ENCODE measurements at places on chromosomes 3 and 15.

- no peak for DNase-seq
Observed at GRCh38 chr15:101049856-101050622, 130.9 kb downstream of the LRRK1 start.

GRCh38 chr3:52313774-52314188, 2.3 kb upstream of the DNAH1 start:
- DNase-seq, result no peak

DNA sequence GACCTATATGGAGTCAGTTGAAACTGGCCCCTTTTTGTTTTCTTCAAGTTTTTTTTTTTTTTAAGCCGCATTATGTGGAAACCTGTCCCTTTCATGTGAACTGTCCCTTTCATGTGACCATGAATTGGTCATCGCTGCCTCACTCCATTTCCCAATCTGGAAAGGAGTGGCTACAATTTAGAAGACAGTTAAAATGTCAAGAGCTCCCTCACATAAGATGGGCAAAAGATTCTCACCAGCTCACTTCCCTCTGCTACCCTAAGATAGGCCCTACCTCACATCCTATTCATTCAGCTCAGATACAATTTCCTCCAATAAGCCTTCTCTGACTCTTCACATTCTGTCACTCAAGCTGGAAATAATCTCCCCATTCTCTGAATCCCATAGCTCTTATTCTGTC, 111.3 kb upstream of the BCL6 start:
- no peak for DNase-seq

GRCh38 chr3:124117486-124117885, 125.6 kb upstream of the ROPN1 start:
- no peak for DNase-seq

DNA sequence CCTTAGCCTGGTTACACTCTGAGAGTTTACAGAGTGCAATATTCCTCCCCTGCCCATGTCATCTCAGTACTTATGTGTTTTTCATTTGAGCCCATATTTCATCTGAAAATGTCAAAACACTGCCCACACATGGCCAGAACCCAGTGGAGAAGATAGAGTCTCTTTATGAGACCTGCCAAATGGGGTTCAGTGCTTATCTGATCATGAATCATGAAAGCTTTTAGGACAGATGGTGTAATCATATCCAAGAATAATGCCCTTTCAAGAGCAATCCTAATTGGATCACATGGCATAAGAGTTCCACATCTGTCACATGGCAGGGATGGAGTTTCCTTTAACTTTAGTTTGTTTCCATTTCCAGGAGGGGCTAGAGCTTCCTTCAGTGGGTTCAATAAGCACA, 77.2 kb upstream of the AGBL1 start:
- DNase-seq, result no peak

- DNase-seq, result no peak
Observed at GRCh38 chr15:83290236-83290635, 5.8 kb upstream of the BNC1 start.

- no peak for DNase-seq
Observed at GRCh38 chr15:99433026-99433756, 132.6 kb upstream of the MEF2A start.

GRCh38 chr3:37324850-37325321, 150.5 kb upstream of the LRRFIP2 start:
- no peak for DNase-seq

GRCh38 chr3:57958642-57959422, 49.4 kb upstream of the FLNB start:
- no peak for DNase-seq

- DNase-seq, result no peak
Observed at GRCh38 chr3:134542287-134542958, 56.6 kb downstream of the CEP63 start.

- DNase-seq, result no peak
Observed at GRCh38 chr3:1600700-1601418, 497.8 kb upstream of the CNTN4 start.

DNA sequence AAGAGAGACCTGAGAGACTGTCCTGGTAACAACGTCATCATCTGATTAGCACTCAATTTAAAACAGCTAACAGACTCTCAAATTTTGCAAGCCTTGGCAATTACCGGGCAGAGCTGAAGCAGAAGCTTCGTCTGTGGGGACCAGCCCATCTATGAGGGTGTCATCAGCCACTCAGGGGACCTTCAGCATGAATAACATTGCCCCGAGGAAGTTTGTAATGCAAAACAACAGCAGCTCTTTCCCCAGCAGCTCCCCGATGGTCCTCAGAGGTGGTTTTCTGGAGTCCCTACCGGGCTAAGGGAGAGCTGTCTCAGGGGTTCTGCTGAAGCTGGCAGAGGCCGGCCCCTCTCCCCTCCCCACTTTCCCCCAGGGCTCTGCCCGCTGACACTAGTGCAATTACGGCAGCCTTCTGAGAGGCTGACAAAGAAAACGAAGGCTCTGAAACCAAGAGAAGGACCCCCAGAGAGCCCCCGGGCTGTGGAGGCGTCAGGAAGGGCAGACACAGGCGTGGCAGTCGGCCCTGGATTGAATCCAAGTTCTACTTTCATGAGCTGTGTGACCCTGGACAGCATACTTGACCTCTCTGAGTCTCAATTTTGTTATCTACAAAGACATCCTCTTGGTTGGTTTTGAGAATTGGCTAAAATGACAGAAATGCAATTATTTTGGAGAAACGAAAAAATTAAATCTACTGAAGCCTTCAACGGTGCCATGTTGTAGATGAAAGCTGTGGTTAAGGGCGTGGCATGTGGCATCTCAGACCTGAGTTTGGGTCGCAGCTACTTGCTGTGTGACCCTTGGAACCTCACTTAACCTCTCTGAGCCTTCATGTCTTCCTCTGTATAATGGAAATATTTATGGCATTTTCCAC, 102.1 kb upstream of the TLE3 start:
- no peak for DNase-seq

DNA sequence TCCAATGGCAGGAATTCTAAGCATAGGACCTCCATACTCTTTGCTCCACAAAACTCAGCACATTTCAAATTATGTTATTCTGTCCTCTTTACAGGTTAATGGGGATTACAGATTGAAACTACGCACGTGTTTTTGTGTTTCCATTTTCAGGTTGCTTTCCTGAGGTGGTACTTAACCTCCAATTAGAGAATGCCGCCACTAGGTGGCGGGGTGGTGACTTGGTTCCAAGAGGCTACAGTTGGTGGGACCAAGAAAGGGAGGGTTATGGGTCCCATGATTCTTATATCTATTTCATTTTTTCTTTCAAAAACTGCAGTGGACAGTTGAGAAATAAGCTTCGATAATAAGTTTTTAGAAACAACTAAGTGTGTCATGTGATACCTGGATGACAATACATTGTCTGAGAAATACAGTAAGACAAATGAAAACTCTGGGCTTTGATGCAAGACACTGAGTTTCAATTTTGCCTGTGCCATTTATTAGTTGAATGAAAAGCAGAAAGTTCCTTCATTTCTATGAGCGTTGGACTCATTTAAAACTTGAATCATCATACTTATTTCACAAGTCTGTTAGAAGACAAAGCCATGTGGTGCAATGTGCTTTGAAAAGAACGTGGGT, 539.0 kb downstream of the FGF12 start:
- no peak for DNase-seq

GRCh38 chr3:160837394-160837980, 81.5 kb downstream of the PPM1L start:
- no peak for DNase-seq

DNA sequence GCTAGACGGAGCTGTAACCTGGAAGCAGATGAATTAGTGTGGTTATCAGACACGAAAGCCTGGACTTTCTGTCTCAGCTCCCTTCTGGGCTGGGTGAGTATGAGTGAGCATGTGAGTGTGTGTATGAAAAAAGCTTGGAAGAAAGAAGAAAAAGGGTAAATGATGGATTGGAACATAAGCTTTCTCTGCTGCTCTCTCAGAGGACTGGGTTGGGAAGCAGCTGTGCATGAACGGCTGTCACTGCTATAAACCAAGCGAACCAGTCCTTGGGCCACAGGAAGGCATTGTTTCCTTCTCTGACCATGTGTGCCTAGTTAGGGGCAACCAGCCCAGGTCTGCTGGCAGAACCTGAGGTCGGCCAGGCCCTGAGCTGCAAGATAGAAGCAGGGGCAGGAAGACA, 37.0 kb downstream of the UMPS start:
- no peak for DNase-seq

DNA sequence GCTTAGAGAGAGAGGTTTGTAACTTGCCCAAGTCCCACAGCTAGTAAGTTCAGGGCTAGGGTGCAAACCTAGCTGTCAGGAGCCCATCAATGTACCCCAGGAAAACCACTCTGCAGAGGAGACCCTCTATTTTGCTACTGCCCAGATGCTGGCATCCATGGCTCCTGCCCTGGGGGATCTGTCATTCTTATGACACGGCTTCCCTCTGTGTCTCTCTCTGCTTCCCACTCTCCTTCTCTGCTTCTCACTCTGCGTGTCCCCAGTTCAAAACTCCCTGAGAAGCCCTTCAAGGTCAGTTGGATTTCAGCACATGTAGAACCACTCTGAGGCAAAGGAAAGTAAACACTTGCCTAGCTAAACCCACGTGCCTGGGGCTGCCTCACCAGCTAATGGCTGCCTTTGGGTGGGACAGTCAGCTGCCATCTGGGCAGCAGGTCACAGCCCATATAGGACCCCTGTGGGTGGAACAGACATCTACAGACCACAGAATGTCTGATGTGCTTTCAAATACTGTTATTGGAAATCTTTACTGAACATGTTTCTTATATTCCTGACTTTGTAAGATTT, 29.4 kb upstream of the SLCO2A1 start:
- no peak for DNase-seq

DNA sequence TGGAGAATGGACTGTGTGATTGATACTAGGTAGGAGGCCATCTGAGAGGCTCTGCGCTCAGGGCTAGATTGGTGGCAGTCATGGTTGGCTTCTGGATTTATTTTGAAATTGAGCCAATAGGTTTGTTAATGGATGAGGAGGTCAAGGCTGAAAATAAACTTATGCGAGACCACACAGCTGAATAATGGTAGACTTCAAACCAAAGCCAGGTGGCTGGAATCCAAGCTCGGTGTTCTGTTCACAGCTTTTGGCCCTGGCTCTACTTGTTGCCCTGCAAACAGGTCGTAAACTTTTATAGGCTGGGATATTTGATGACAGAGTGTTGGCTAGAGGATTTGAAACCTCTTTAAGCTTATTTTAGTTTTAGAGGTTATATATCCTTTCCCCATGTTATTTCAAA, 160.4 kb downstream of the CHL1 start:
- no peak for DNase-seq

DNA sequence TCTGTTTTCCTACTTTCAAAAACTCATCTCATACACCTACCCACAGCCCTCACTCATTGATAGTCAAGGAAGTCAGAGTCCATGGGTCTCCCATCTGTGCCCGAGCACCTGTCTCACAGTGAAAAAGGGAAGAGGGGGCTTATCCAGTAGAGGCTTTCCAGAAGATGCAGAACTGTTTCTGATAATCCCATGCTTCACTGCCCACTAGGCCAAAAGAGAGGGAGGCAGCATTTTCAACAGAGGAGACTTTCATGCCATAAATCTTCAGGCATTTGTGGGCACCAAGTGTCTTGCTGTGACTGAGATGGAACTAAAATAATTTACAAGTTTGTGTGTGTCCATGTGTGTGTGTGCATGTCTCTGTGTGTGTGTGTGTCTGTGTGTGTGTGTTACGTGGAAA, 117.9 kb upstream of the PHLDB2 start:
- DNase-seq, result no peak

GRCh38 chr3:17554078-17554477, 188.4 kb downstream of the TBC1D5 start:
- DNase-seq, result no peak

- no peak for DNase-seq
Observed at GRCh38 chr3:119310071-119310470, 15.9 kb downstream of the ARHGAP31 start.

DNA sequence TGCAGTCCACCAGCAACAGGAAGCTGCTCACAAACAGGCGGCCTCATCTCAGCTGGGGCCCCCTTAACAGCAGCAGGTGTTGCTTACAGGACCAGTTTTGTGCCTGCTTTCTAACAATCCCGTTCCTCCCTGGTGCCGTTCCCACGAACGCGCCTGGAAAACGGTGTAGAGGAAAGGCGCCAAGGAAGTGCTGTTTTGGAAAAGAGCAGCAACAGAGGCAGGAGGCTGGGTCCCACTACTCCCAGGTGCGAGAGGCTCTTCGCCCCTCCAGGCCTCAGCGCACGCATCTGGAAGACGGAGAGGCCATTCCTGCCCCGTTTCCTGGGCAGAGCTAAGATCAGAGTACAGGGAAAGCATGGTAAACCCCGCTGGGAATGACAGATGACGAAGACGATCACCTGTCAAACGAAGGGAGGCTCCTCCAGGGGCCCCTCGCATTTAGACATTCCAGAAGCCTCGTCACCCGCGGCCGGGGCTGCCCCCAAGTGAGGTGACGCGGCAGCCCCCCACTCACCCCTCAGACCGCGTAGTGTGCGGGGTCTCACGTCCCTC, 603 bp downstream of the SCAPER start:
- DNase-seq, result no peak

- no peak for DNase-seq
Observed at GRCh38 chr15:36278219-36278618, 301.2 kb upstream of the CDIN1 start.

- no peak for DNase-seq
Observed at GRCh38 chr15:37223089-37223488, 122.7 kb upstream of the MEIS2 start.

DNA sequence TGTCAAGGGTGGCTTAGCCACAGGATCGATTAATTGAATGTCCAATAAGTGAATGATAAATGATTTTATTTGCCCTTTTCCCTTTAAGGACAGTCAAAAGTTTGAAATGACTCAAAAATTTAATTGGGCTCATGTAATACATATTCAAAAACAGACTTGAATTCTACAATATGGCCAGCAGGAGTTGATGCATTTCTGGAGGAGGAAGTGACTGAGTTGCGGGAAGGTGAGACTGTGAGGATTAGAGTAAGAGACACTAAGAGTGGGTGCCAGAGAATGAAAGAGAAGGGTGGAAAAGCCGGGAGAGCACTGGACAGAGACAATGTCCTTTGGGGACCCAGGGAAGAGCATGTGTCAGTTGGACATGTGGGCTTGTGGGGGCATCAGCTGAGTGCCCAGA, 83.3 kb downstream of the MCTP2 start:
- no peak for DNase-seq

- no peak for DNase-seq
Observed at GRCh38 chr15:90750186-90750585, 33.0 kb downstream of the BLM start.

GRCh38 chr3:99504258-99504657, 134.1 kb upstream of the COL8A1 start:
- no peak for DNase-seq

DNA sequence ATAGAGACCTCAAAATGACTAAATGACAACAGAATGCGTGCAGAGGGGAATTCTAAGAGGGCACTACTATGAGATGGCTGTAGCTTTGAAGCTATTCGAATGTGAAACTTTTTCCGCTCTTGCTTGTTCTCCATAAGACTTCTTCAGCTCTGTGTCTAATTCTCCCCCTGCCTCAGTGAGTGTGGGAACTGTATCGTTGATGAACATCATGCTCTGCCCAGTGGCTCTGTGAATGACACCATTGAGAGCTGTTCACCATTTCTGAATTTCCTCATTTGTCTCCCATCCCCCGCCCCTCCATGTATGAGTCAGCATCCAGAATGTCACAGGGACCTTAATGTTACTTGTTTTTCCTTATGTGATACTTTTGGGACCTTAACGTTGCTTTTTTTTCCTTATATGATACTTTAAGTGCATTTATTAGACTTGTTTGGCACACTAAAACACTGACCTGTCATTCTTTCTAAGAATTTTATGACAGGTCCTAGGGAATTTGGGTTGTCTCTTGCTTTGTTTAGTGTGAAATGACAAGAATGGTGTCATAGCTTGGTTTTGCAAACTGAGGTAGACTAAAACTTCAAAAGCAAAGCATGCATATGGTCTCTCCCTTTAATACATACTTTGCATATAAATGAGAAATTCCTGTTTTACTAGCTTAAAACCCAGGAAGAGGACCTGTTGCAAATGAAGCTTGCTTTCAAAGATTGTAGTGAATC, 99.6 kb downstream of the FNDC3B start:
- no peak for DNase-seq

Measured in activated CD8-positive, alpha-beta memory T cell treated with anti-CD3 and anti-CD28 coated beads for 1 hour (primary cell).